MCF 10A (cell line): ENCODE measurements at places on chromosomes 2 and 18.

GRCh38 chr2:239833269-239834109, 191.7 kb downstream of the NDUFA10 start:
- no peaks in the 10 kb centered on the region for H3K4me1 ChIP-seq
- H3K4me3 ChIP-seq, result no peak overlapping the region
- H3K27me3 ChIP-seq, result peaks cover 30% of the 10 kb centered on the region

DNA sequence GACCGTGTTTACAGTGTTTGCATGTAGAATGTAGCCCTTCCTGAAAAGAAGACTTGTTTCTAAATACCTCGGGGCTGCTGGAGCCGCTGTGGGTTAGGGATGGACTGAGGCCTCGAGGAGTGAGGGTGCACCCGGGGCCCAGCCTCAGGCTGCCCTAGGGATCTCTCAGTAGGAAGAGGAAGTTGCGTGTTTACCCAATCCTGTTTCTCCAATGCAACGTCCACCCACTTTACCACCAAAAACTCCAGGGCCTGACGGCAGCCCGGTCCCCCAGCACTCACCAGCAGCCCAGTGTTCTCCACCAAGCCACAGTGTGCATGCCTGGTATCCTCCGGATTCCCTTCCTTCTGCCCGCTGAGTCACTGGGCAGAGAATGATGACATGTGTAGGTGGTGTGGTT, 255.8 kb downstream of the GLI2 start:
- no peak overlapping the region for H3K27ac ChIP-seq
- no peaks in the 10 kb centered on the region for H3K36me3 ChIP-seq
- H3K4me3 ChIP-seq, result no peak overlapping the region
- DNase-seq, result no peak
- no peaks in the 10 kb centered on the region for H3K27me3 ChIP-seq

DNA sequence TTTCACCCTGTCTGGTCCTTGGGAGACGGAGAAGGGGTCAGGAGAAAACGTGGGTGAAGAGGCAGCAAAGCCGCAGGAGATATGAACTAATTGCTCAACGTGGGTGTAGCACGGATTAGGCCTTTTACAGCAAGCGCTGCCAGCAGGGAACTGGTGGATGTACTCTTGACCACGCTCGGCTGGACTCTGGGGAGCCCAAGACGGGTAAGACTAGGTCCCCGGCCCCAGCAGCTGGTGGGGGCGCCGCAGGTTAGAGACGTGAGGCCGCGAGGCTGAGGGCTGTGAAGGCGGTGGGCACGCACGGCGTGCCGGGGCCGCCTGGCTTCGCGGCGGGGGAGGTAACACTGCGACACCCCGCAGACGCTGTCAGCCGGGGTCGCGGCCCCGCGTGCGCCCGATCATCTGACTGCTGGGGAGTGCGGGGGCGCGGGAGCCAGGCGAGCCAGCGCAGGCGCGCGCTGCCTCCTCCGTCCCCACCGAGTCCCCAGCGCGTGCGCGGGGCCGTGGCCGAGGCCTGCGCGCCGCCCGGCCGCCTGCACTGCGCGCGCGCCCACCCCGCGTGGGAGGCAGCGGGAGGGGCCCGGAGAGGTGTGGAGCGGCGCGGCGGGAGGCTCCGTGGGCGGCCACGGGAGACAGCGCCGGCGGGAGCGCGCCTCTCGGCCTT, at the start of gene CLIP4:
Gene CLIP4, plus strand, starts transcription at position 470 of the 664 bp plus-strand sequence. CDS start 5,974 bp downstream, outside the sequence.
- H3K27ac ChIP-seq, result peak within 1 kb of the TSS; percentile 99
- H3K4me3 ChIP-seq, result peak within 1 kb of the TSS; percentile 90
- peaks cover 45% of the 10 kb centered on the region for H3K4me1 ChIP-seq
- no peaks in the 10 kb centered on the region for H3K27me3 ChIP-seq
- peak; percentile 63 for DNase-seq
- peaks cover 6% of the 10 kb centered on the region for H3K36me3 ChIP-seq

DNA sequence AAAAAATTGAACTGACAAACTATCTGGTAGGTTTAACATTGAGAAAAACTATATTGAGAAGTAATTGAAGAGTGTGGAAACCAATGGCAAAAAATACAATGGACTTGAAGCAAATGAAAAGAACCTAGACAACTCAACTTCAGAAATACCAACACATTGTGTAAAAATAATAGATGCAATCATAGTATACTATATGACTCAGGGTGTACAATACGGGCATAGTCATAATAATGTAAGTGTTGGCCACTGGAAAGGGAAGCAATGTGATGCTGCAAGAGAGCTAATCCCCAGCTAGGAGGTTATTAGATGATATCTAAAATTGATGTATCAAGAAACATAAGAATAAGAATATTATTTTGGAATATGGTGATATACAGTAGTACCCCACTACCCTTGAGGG, 45.3 kb downstream of the SMAD7 start:
- peak; percentile 34 for DNase-seq
- no peak overlapping the region for H3K27ac ChIP-seq
- H3K36me3 ChIP-seq, result no peaks in the 10 kb centered on the region
- H3K4me3 ChIP-seq, result no peak overlapping the region

GRCh38 chr18:28178720-28179119, 1.8 kb upstream of the CDH2 start:
- DNase-seq, result peak; percentile 16
- peaks cover 10% of the 10 kb centered on the region for H3K4me1 ChIP-seq
- no peak overlapping the region for H3K27ac ChIP-seq
- no peak overlapping the region for H3K4me3 ChIP-seq
- no peaks in the 10 kb centered on the region for H3K36me3 ChIP-seq

DNA sequence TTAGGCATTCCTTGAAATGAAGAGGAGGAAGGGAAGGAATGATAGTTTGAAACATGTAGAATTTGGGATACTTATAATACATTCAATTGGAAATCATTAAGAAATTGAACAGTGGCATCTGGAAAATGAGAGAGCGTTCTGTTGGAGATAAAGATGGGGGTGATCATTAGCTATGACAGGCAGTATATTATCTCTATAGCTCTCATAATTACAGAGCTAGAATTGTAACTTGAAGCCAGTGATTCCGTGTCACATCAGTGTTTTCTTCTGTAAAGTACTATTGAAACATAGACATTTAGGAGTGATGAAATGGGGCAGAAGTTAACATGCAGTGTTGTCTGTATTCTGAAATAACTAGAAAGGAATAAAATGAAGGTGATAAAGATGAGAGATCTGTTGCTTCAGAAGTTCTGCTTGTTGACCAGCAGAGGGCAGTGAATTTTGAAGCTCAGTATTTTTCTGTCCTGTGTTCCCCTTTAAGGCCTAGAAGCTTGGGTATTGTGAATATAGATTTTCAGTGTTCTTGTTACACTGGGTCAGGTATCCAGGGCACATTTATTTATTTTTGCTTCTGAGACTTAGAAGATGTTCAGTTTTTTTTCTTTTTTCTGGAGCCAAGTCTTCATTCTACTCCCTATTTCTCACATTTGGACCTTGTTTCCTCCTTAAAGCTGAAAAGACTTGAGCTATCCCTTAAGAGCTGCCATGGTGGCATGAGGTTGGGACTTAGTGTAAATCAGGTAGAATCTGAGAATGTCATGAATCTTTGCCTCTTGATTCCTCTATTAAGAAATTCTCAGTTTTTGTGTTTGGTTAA, 157.4 kb downstream of the TAF4B start:
- H3K4me3 ChIP-seq, result no peak overlapping the region
- no peak overlapping the region for H3K27ac ChIP-seq
- peak; percentile 65 for DNase-seq
- H3K27me3 ChIP-seq, result no peaks in the 10 kb centered on the region
- H3K4me1 ChIP-seq, result peaks cover 8% of the 10 kb centered on the region

- no peak overlapping the region for H3K4me3 ChIP-seq
- H3K27me3 ChIP-seq, result no peaks in the 10 kb centered on the region
- no peaks in the 10 kb centered on the region for H3K4me1 ChIP-seq
- DNase-seq, result no peak
- H3K27ac ChIP-seq, result no peak overlapping the region
These were observed 84.1 kb upstream of the POMC start for GRCh38 chr2:25252291-25253152.

DNA sequence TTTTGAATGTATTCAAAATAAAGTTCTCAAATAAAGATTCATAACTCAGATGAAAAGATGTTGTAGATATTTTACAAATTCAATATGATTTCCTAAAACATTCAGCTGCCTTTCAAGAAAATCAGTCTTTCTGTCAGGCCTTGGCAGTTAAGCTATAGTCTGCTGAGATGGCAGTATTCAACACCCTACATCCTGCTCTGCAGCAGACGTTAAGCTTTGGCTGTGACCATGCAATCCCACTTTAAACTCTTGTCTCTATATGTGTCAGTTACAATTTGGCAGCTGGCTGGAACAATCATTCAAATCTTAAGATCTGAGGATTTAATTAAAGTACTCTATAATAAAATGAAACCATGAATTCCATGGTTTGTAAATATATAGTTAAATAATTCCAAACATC, 567.3 kb upstream of the ZNF804A start:
- H3K4me1 ChIP-seq, result no peaks in the 10 kb centered on the region
- no peaks in the 10 kb centered on the region for H3K27me3 ChIP-seq
- no peak overlapping the region for H3K4me3 ChIP-seq
- H3K36me3 ChIP-seq, result peaks cover 6% of the 10 kb centered on the region

GRCh38 chr2:64657411-64657810, 3.7 kb upstream of the SERTAD2 start:
- DNase-seq, result no peak
- H3K36me3 ChIP-seq, result no peaks in the 10 kb centered on the region
- H3K27ac ChIP-seq, result no peak overlapping the region
- no peak overlapping the region for H3K4me3 ChIP-seq

GRCh38 chr18:33470216-33470615, 29.7 kb upstream of the CCDC178 start:
- H3K27me3 ChIP-seq, result peaks cover 63% of the 10 kb centered on the region
- H3K27ac ChIP-seq, result no peak overlapping the region
- no peaks in the 10 kb centered on the region for H3K4me1 ChIP-seq
- DNase-seq, result no peak
- H3K4me3 ChIP-seq, result no peak overlapping the region

- H3K27me3 ChIP-seq, result no peaks in the 10 kb centered on the region
- H3K4me3 ChIP-seq, result no peak overlapping the region
- H3K4me1 ChIP-seq, result no peaks in the 10 kb centered on the region
- peaks cover under 1% of the 10 kb centered on the region for H3K36me3 ChIP-seq
These were observed 30.6 kb downstream of the ARMC9 start for GRCh38 chr2:231228974-231229529.
